ENCODE measurements at places on chromosomes 1 and 21. TPM values are rescaled to one million over a fixed set of nuclear protein-coding genes. Genes with fewer than 3 reads are reported as not detected.

E2F2 gene
- 5.7 TPM for total RNA-seq

OR2L8 gene
- total RNA-seq = not detected

HTR1D gene
- total RNA-seq = not detected

KCNJ9 gene
- total RNA-seq = not detected

TNFRSF18 gene
- total RNA-seq = 1.6 TPM

MAP3K7CL gene
- total RNA-seq = 37.6 TPM

ADCY10 gene
- total RNA-seq = under 0.01 TPM

TMPRSS15 gene
- 0.52 TPM for total RNA-seq

REN gene
- not detected for total RNA-seq

VAV3 gene
- total RNA-seq = 11.0 TPM

KRTAP21-2 gene
- total RNA-seq = not detected

PCSK9 gene
- total RNA-seq = 3.1 TPM

OR6N1 gene
- not detected for total RNA-seq

DYNLT5 gene
- total RNA-seq = 0.52 TPM

NFASC gene
- 1.6 TPM for total RNA-seq

OR2W3 gene
- 2.1 TPM for total RNA-seq

DPT gene
- total RNA-seq = 74.6 TPM

HCRTR1 gene
- total RNA-seq = not detected

MYBPH gene
- total RNA-seq = 27.7 TPM

Measured in skeletal muscle tissue (tissue), 5 donors.